HAP-1 (cell line): ENCODE measurements at places on chromosomes 7 and 10.

DNA sequence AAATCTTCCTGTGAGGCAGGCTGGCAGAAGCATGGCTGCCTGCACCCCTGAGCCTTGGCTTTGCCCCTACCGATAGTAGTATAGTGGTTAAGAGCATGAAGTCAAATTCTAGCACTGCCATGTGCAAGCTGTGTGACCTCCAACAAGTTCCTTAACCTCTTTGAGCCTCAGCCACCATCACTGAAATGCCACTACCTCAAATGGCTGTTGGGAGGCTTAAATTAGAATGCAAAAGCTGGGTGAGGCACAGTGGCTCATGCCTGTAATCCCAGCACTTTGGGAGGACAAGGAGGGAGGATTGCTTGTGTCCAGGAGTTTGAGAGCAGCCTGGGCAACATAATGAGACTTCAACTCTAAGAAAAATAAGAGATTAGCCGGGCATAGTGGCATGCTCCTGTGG lies 8.4 kb downstream of the SFRP5 start:
- no peak for DNase-seq

GRCh38 chr10:4766454-4766853 lies 59.6 kb upstream of the AKR1E2 start:
- no peak for DNase-seq

- no peak for DNase-seq
Observed at GRCh38 chr7:117538053-117538452, 58.2 kb downstream of the CFTR start.

DNA sequence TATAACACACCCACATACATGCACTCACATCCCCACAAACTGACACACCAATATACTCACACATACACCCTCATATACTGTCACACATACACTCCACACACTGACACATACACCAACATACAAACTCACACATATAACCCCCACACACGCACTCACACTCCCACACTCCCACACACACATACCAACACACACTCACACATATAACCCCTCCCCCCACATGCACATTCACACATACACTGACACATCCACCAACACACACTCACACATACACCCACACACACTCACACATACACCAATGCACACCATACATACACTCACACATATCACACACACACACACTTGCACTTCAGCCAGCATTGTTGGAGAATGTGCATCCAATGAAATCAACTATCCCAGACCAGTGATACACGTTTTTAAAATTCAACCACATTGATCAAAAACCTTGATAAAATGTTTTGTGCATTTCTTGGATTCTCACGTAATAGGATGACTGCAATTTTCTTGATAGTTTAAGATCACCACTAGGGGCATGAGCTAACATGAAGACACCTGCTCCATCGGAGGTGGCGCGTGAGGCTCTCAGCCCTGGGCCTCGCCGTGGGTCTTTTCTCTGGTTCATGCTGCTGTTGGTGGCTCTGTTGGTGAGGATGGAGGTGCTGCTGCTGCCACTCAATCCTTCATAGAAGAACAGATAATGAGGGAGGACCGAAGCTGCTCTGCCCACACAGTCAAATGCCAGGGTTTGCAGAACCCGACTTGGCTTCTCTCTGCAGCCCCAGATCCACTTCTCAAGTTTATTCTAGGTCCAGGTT lies 32.1 kb upstream of the CHST15 start:
- no peak for DNase-seq

- no peak for DNase-seq
Observed at GRCh38 chr7:147569116-147569913, 1021.3 kb upstream of the C7orf33 start.

DNA sequence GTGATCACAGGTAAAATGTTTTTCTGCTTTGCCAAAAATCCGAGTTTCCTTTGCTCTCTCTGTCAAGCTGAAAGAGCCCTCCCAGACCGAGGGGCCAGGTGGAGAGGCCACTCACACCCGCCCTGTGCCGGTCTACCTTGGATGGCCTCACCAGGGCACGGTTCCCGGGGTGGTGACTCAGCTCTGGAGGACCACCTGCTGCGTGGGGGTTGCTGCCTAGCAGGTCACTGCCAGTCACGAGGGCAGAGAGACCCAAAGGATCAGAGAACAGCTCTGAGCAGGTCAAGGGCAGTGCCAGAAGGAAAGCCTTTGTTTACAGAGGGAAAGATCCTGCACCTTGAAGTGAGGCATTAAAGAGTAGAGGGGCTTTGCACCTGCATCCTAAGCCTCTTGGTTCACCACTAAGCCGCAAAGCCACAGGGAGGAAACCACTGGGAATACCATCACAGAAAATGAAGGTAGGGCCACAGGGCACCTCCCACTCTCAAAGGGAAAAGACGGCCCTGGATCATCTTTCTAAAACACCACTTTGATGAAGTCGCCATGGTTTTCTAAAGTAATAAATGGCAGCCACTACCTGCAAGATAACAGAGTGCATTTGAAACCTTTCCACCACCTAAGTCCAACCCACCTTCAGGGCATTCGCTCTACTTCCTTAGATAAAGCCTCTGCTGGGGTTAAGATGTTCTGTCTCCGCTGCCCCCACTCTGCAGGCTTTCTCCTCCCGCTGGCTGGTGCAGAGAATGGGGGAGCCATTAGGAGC lies 160.3 kb upstream of the KLF14 start:
- DNase-seq: no peak

DNA sequence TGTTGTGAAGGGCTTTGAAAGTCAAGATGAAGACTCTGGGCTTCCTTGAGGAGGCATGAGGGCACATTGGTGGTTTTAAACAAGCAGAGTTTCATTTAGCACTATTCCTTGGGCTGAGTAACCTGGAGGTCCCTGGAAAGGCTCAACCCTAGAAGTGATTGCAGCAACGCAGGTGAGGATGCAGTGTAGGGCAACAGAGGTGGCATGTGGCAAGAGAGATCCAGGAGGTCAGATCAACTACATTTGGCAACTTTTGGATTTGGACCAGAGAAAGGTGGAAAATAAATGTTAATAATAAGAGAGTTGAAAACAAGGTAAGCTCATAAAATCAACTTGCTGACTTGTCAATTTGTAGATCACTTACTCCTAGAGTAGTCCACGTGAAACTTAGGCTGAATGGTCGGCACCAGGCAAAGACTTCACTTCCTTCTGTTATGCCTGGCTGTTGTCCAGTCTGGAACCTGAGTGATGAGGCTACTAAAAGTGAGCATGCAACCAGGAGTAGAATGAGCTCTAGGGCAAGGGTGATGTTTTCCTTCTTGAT lies 414.6 kb upstream of the ZMIZ1 start:
- no peak for DNase-seq

GRCh38 chr10:26621243-26621888 lies 76.1 kb upstream of the PDSS1 start:
- DNase-seq: no peak

GRCh38 chr10:60944910-60945297 lies 919 bp upstream of the RHOBTB1 start:
- DNase-seq: no peak

DNA sequence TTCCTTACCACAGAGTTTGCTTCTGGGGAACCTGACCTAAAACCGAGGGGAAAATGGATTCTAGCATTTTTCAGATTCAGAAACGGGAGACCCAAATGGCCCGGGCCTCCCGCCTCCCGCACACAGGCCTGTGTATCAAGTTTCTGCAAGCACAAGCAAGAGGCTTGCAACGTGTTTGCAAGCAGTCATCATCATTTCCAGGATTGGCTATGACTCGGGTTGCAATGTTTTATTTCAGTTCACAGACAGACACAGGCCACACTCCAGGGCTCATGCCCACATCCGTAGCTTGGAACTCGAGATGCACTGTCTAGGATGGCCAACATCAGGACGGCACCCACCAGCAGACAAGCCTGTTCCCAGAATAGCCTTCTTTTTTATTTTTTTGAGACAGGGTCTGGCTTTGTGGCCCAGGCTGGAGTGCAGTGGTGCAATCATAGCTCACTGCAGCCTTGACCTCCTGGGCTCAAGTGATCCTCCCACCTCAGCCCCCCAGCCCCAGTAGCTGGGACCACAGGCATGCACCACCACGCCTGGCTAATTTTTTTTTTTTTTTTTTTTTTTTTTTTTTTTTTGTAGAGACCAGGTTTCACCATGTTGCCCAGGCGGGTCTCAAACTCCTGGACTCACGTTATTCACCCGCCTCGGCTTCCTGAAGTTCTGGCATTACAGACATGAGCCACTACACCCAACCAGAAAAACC lies 68.1 kb upstream of the FOXK1 start:
- DNase-seq: no peak

DNA sequence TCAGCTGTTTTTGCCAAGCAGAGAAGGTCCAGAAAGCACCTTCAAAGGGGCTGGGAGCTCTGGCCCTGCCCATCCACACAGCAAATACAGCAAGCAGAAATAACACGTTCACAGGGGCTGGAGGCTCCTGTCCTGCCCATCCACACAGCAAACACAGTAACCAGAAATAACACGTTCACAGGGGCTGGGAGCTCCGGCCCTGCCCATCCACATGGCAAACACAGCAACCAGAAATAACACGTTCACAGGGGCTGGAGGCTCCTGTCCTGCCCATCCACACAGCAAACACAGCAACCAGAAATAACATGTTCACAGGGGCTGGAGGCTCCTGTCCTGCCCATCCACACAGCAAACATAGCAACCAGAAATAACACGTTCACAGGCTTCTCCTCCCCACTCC lies 558.1 kb downstream of the PTPRN2 start:
- DNase-seq: no peak

GRCh38 chr7:43700059-43700501 lies 29.2 kb downstream of the COA1 start:
- peak; percentile 51 for DNase-seq

DNA sequence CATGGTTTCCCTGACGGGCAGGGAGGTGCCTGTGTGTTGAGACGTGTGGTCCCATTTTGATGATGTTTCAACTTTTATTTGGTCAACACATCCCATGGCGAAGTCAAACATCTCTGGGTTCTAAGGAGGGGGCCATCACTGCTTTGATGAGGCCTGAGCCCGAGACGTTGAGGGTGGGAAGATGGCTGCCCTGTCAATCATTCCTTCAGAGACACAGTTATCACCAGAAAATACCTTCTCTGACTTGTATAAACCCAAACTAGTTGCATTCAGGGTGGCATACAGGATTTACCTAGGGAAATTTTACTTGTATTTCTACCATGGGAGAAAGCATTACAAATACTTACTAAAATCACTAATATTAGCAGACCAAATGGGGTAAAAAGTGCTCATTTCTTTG lies 64.6 kb downstream of the VOPP1 start:
- no peak for DNase-seq

DNA sequence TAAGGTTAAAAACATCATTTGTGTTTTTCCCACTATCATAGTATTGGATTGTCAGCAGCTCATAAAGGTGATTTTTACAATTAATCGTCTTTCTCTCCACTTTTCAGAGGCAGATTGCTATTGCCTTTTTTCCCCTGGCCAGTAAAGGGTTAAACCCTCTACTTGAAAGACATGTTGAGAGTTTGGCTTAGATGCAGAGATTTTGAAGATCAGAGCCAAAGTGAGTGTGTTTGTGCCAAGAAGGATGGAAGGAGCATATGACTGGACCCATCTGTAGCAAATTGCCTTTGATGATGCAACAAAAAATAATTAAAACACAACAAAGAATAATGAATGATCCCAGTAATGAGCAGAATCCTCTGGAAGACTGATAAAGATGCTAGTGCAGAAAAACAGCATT lies 373.1 kb downstream of the MALRD1 start:
- DNase-seq: no peak

- DNase-seq: no peak
Observed at GRCh38 chr10:122263971-122264370, 7.1 kb upstream of the BTBD16 start.

GRCh38 chr10:30254926-30255325 lies 94.2 kb downstream of the MTPAP start:
- DNase-seq: no peak

GRCh38 chr7:29265208-29265923 lies 70.8 kb downstream of the CHN2 start:
- no peak for DNase-seq

DNA sequence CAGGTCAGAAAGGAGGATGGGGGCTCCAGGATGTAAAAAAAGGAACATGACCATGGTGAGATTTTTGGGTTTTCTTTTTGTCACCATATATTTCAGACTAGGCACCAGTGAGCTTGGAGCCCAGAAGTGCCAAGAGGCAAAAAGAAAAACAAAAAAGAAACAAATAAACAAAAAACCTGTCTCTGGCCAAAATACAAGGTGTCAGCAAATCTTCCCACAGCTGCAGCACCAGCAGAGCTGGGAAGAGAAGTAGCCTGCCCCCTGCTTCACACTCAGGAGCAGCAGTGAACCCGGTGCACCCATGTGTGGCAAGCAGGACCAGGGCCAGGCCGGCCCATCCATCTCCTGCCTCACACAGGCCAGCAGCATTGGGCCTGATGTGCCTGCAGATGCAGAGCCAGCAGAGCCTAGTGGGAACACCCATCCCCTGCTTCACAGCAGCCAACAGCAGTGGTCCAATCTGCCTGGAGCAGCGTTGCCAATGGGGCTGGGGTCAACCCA lies 34.7 kb upstream of the C10orf71 start:
- DNase-seq: no peak

DNA sequence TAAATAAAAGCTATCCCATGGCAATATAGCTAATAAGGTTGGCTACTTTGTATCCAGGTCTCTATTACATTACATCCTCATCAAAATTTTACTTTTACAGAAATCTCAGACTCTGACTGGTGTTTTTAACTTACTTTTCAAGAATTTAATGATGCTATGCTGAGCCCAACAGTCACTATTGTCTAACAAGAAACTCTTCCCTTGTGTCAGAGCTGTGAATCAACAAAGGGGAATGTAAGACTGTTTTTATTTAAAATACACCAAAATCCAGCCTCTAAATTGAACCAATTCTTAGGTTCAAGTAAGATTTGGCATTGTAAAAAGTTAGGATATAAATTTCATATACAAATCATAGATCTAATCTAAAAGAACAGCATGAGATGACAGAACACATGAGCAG lies 7.0 kb downstream of the RTKN2 start:
- DNase-seq: no peak

DNA sequence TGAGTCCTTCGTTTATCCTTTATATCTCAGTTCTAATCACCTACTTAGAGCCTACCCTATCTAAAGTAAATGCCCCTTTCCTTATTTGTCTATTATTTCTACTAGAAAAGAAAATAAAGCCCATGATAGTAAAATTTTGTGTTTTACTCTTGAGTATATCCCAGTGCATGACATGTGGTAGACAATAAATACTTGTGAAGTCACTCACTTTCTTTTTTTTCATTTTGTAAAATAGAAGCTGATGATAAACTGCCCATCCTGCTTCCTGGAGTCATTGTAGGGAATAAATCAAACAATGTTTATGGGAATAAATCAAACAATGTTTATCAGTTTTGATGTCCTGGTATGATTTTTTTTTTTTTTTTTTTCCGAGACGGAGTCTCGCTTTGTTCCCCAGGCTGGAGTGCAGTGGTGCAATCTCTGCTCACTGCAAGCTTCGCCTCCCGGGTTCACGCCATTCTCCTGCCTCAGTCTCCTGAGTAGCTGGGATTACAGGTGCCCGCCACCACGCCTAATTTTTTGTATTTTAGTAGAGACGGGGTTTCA lies 36.1 kb downstream of the BTRC start:
- no peak for DNase-seq

- DNase-seq: no peak
Observed at GRCh38 chr7:90842430-90842788, 246.3 kb downstream of the CDK14 start.

GRCh38 chr10:97612386-97612785 lies 20.9 kb downstream of the MORN4 start:
- DNase-seq: peak; percentile 56
